ENCODE measurements at places on chromosomes 16 and 17. TPM values are rescaled to one million over a fixed set of nuclear protein-coding genes. Genes with fewer than 3 reads are reported as not detected.
A peak's percentile ranks its signal among the peaks of the same experiment; 100 is the strongest.

GRCh38 chr16:78221892-78222291 lies 122.4 kb downstream of the WWOX start:
- DNase-seq = no peak

Gene ABI3
- 3.4 TPM for total RNA-seq

Gene GJD3
- 0.34 TPM for total RNA-seq

- peak; percentile 67 for DNase-seq
These were observed 104.4 kb downstream of the CMIP start for GRCh38 chr16:81548876-81549546.

DNA sequence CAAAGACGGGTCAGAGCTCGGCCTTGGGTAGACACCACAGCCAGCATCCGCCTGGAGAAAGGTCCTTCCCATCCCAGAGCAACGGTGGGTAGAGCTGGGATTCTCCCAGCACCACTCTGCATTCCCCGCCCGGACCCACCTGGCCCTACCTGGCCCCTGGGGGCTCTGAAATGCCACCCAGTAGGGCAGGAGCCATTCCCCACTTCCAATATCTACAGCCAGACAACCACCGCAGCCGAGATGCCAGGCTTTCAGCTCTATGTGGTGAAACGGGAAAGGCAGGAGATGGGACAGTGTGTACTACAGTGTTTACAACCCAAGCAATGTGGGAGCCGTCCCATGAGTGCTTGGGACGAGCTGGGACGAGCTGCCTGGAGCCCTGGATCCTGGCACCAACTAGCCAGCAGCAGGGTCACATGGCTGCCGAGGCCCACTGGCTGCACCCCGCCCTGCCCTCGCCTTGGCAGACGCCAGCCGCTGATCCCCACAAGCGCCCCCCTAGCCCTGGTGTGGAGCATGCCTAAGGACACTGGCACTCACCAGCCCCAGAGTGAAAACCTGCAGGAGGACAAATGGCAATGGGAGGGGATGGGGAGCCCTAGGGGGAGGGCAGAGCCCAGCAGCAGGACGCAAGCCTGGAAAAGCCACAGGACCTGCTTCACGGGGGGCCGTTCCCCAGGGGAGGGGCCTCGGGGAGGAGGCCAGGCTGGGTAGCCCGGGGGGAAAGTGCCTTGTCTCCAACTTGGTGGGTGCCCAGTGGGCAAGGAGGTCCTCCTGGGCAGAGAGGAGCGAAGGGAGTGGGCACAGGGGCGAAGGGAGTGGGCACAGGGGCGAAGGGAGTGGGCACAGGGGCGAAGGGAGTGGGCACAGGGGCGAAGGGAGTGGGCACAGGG lies 13.5 kb downstream of the TMC6 start:
- no peak for DNase-seq

- DNase-seq = peak; percentile 86
These were observed 43.4 kb upstream of the ICAM2 start for GRCh38 chr17:64063766-64064224.

Gene HEATR9
- not detected for total RNA-seq

Gene ZNF689
- total RNA-seq = 6.8 TPM

Gene KREMEN2
- 1.1 TPM for total RNA-seq

DNA sequence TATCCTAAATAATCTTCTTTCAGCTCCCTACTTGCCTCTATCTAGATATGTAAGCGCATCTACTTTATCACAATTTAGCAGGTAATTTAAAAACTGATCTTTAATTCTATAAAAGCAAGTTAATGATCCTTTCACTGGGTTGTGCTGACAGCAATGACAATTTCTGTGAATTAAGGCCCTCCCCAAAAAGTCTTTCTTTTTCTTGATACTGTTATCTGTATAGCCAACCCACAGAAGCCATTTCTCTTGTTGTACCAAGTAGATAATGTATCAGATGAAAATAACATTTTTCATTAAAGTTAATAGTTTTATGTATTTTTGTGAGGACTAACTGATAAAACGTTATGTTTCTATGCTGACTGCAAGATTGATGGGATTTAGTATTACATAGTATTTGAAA lies 3.8 kb downstream of the ZPBP2 start:
- DNase-seq = no peak

DNA sequence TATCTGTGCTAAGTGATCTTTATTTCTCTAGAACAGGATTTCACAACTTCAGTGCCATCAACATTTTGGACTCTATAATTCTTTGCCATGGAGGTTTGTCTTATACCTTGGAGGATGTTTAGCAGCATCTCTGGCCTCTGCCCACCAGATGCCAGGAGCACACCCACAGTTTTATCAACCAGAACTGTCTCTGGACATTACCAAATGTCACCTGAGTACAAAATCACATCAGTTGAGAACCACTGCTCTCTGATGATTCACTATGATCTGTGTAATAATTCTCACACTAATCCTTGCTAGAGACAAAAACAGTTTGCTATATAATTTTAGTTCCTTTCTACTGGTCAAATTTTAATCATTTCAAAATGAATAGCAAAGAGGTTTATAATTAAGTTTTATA lies 102.8 kb upstream of the AMZ2 start:
- DNase-seq = no peak

GRCh38 chr17:13776027-13776551 lies 174.4 kb upstream of the HS3ST3A1 start:
- DNase-seq = no peak

- peak; percentile 63 for DNase-seq
These were observed 216 bp downstream of the VPS9D1 start for GRCh38 chr16:89720551-89720812.

GRCh38 chr17:14318918-14319205 lies 18.0 kb downstream of the HS3ST3B1 start:
- no peak for DNase-seq

DNA sequence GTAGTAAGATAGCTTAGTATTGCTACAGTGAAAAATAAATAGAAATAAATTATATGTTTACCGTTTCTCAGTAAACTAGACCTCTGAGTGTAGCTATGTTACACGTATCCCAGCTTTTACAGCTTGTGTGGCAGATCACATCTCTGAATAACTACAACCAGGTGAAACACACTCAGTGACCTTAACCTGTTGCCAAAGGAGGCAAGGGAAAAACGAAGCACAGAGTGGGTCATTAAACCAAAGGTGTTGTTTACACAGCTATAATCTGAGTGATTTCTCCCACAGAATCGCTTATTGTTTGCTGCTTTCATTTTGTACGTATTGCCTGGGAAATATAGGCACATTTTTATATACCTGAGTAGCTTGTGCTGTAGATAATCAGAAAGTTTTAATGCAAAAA lies 688.2 kb upstream of the KIF2B start:
- DNase-seq = no peak

GRCh38 chr17:40327735-40328385 lies 18.9 kb downstream of the RARA start:
- peak; percentile 24 for DNase-seq

DNA sequence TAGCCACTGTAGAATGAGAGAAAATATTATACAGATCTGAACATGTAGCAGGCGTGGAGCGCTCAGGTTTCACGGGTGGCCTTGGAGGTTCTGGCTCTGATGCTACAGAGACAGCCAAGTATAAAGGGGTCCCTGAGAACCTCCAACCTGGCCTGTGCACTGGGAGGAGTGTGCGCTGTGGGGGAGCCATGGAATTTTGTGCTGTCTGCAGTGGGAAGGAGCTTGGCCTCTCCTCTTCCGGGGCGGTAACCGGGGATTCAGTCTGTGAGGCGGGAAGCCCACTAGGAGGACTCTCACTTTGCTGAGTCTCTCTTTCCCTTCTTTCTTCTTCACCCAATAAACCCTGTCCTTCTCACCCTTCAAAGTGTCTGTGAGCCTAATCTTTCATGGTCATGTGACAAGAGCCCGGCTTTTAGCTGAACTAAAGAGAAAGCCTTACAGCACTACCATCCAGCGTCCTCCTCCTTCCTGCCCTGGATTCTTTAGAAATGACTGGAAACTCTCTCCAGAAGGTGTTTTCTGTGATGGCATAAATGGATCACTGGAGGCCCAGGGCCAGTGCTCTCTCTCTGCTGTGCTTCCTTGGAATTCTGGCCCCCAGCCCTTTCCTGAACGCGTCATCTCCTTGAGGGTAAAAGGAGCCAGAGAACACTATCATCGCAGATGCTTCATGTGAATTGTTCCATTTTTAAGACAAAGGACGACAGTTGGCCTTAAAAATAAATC lies 232.1 kb upstream of the CACNG5 start:
- DNase-seq = peak; percentile 6

DNA sequence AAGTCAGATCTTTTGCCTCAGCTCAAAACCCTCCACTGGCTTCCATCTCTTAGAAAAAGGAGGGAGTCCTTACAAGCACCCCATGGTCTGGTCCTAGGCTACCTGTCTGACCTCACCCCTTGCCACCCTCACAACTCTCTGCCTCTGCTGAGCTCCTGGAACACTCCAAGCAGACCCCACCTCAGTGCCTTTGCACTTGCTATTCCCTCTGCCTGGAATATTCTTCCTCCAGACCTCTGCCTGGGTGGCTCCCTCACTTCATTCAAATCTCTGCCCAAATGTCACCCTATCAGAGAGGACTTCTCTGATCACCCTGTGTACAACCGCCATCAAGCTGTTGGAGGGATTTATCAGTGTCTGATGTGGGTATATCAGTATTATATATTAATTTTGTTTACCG lies 37.4 kb downstream of the PMFBP1 start:
- no peak for DNase-seq

- DNase-seq = no peak
These were observed 1362.0 kb downstream of the CDH8 start for GRCh38 chr16:60674241-60674640.

Gene RAB26
- total RNA-seq = 24.9 TPM

DNA sequence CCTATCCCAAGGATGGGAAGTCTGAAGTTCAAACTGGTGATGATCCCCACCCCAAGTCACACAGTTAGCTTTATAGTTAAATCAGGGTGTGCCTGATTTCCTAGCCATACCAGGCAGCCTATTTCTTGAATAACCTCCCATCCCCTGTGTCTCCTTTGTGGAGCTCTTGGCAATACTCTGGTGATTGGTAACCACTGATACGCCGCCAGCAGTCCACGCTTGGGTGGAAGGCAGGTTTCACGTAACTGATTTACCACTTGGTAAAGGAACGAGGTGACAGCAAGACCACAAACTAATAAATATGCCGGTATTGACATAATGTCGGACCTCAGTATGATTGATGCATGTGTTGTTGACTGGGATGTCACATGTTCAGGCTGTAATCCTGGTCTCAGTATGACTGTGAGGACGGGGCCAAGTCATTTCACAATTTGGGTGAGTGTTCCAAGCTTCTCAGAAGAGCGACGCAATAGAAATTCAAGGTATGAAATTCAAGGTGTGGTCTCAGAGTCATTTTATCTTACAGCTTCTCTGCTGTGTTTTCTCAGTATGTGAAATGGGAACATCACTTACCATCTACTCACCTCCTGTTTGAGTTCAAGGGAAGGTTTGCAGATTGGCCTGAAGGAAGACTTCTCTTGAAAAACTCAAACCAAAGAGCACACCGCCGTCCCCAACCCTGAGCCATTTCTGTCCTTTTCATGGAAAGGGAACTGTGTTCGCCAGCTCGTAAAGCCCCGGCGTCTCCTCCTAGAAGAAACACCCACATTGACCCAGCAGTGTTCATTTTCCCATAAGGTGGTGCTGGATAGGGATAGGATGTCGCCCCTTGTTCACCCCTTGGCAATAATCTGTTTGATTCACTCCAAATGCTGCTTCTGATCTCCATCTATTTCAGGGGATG lies 678.9 kb downstream of the WWOX start:
- peak; percentile 36 for DNase-seq

DNA sequence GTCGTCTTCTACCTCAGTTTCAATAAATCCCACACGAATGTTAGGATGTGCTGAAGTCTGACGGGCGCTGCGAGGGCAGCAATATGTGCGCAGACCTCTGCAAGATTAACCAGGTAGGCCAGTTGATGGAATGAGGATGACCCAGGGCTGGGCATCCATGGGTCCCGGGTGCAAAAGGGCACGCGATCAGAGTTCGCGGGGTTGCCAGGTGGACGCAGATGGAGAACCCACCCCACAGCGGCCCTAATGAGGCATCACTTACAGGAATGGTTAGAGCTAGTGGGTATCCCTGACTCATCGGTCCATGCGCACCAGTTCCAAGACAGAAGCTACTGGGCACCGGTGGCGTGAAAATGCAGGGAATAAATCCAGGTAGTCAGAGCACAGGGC lies 2116.0 kb downstream of the TP53TG3F start:
- DNase-seq = no peak

Gene ST6GALNAC2
- total RNA-seq = 3.9 TPM

- peak; percentile 40 for DNase-seq
These were observed 8.5 kb upstream of the P2RX1 start for GRCh38 chr17:3924512-3925350.

DNA sequence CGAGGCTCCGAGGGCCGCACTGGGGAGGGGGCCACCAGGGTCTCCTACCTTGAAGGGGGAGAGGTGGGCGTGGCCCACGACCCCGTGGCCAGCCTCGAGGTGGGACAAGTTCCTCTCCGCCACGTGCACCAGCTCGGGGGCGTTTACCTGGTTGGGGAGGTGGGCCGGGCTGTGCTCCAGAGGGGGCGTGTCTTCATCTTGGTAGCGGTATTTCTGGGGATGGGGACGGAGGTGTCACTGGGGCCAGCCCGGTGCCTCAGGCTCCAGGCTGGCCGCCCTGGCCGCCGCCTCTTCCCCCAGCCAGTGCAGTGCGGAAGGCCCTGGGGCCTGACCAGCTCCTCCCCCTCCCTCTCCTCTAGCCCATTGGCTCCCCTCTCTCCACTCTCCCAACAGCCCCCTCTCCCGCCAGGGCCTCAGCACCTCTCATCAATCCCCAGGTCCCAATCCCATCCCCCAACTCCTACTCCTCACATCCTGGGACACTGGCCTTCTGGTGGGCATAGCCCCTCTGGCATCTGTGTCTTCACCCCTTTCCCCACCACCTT lies 11.5 kb downstream of the DLG4 start:
- no peak for DNase-seq

Gene OR1A1
- not detected for total RNA-seq

DNA sequence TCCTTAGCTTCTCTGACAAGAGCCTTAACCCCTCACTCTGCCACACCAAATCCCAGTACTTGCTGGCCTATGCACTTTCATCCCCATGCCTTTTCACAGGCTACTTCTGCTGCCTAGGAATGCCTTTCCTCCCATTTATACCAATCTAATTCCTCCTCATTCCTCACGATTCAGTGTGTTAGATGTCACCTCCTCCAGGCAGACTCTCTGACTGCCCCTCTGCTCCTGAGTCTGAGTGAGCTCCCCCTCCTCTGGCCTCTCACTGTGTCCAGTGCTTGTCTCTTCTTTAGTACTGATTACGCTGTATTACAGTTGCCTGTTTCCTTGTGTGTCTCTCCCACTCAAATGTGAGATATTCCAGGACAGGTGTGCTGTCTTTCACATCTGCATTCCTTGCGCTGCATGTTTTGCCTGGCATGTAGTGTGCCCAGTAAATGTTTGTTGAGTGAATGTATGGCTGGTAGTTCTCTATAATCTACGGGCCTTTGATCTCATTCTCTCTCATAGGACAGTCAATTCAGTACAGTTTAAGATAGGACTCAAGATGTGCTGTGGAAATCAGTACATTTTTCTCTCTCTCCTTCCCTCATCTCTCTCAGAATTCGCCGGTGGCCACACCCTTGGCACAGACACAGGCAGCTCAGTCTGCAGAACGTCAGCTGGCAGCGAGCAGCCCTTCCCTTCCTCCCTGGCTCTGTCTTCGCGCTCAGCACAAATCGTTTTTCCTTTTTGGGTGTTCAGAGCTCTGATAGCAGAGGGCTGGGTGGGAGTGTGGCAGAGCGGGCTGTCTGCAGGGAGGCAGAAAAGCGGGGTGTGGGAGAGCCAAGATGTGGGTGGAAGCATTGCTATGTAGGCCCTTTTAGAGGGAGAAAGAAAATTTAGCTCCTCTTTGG lies 18.5 kb downstream of the ARL4D start:
- peak; percentile 66 for DNase-seq

Data from left colon (tissue), 2 donors.